ENCODE measurements at places on chromosomes 3 and 15.

DNA sequence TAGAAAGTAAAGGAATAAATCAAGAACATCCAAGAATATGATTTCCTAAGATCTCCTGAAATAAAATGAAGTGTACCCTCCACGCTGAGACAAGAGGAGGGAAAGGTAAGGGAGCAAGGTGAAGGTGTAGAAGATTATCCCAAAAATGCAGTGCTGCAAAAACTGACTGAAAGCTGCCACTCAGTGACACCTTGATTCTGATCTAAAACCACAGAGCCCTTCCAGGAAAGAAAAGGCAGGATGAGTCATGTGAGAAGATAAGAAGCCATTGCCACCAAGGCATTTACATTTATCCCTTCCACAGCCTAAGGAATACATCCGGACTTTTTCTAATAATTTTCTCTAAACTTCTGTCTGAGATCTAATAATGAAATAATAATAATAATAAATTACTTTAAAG lies 49.9 kb downstream of the IGSF11 start:
- no peak overlapping the region for H3K4me3 ChIP-seq
- H3K27ac ChIP-seq, result no peak overlapping the region
- no peaks in the 10 kb centered on the region for H3K36me3 ChIP-seq

DNA sequence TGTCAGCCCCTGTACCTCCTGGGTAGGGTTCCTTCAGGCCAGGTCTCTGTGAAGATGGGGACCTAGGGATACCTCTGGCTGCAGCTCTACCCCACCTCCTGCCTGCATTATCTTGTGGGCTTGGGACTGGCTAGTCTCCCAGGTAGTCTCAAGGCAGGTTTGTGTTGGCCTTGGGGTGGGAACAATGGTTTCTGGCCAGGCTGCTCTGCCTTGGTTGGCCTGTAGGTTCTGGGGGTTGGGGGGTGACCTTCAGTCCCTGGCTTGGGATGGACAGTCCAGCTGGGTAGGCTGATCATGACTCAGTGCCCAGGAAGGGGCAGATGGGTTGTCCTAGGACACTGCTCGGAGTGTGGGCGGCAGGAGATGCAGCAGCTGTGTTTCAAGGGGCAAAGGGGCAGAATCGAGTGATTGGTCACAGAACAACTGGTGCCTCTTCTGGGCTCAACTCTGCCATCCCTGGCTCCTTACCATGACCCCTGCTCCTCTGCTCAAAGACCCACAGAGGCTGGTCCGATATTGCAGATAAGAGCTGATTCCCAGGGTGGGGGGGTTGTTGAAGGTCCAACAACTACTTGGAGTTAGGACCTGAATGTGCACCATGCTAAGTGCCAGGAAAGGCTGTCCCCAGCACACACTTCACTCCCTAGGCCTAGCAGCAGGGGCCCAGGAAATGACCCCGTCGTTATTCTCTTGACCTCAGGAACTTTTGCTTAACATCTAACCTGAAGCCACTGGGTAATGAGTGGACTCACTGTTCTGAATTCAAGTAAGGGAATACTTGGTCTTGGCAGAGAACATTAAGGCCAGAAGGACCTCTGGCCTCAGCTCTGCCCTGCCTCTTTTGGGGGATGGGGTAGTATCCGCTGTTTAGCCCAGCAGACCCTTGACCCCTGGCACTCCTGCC lies 18.1 kb upstream of the BSN start:
- H3K36me3 ChIP-seq, result peaks cover 17% of the 10 kb centered on the region
- peaks cover 5% of the 10 kb centered on the region for H3K4me1 ChIP-seq
- DNase-seq, result no peak
- no peak overlapping the region for H3K4me3 ChIP-seq
- no peak overlapping the region for H3K27ac ChIP-seq

DNA sequence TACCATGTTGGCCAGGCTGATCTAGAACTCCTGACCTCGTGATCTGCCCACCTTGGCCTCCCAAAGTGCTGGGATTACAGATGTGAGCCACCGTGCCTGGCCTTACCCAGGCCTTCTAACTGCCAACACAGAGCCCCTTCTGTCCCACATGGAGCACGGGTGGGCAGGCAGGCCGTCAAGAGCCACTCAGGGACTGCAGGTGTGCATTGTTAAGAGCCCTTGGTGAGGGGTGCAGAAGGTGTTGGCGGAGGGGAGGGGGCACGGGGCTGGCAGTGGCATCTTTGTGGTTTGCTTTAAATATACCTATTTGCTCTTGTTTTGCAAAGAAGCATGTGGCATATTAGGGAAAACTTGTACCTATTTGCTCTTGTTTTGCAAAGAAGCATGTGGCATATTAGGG lies 37.3 kb downstream of the SMAD6 start:
- H3K36me3 ChIP-seq, result no peaks in the 10 kb centered on the region
- H3K27me3 ChIP-seq, result no peaks in the 10 kb centered on the region
- H3K4me1 ChIP-seq, result no peaks in the 10 kb centered on the region
- no peak for DNase-seq
- H3K4me3 ChIP-seq, result no peak overlapping the region

- H3K4me1 ChIP-seq, result no peaks in the 10 kb centered on the region
- H3K27ac ChIP-seq, result no peak overlapping the region
- no peak for DNase-seq
- no peaks in the 10 kb centered on the region for H3K36me3 ChIP-seq
- no peak overlapping the region for H3K4me3 ChIP-seq
Observed at GRCh38 chr3:53795176-53795575, 51.0 kb downstream of the CHDH start.

GRCh38 chr3:71559578-71560162 lies 23.9 kb downstream of the FOXP1 start:
- H3K36me3 ChIP-seq, result no peaks in the 10 kb centered on the region
- no peak for DNase-seq
- no peak overlapping the region for H3K4me3 ChIP-seq
- no peaks in the 10 kb centered on the region for H3K27me3 ChIP-seq

DNA sequence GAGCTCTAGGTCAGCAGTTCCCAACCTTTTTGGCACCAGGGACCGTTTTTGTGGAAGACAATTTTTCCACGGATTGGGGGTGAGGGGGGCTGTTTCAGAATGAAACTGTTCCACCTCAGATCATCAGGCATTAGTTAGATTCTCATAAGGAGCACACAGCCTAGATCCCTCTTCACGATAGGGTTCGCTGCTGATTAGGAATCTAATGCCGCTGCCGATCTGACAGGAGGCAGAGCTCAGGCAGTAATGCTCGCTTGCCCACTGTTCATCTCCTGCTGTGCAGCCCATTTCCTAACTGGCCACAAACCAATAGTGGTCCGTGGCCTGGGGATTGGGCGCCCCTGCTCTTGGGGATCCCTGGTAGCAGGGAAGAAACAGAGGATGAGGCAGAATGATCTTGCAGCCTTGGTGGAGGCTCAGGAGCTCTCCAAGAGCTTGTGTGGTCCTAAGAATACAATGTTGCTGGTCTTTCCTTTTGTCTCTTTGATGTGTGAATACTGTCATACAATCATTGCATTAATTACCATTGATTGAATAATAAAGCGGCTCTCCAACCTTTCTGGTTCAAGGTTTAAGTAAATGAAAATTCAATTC lies 183.2 kb downstream of the FNDC3B start:
- H3K4me3 ChIP-seq, result no peak overlapping the region
- DNase-seq, result no peak
- H3K4me1 ChIP-seq, result peaks cover 26% of the 10 kb centered on the region
- no peak overlapping the region for H3K27ac ChIP-seq

DNA sequence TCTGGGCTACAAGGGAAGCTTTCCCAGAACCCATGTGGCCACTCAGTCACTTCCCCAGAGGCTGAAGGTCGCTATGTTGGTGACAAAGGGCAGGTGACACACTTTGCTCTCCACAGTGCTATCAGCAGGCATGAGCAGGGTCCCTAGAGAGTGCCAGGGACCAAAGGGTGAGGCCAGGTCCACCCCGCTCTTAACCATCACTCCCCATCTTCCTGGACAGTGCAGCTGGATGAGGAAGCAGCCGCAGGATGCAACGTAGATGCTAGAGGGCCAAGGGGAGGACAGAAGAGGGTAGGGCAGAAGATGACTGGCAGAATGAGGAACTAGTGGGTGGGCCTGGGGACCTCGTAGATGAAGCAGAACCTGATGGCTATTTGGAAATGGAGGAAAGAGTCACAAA lies 13.6 kb upstream of the LTF start:
- H3K36me3 ChIP-seq, result no peaks in the 10 kb centered on the region
- DNase-seq, result no peak

- DNase-seq, result no peak
- no peaks in the 10 kb centered on the region for H3K4me1 ChIP-seq
- no peak overlapping the region for H3K27ac ChIP-seq
- no peak overlapping the region for H3K4me3 ChIP-seq
Observed at GRCh38 chr3:11592445-11593298, 51.0 kb downstream of the VGLL4 start.

- no peaks in the 10 kb centered on the region for H3K4me1 ChIP-seq
- H3K27ac ChIP-seq, result no peak overlapping the region
- H3K4me3 ChIP-seq, result no peak overlapping the region
- peaks cover 2% of the 10 kb centered on the region for H3K27me3 ChIP-seq
- no peak for DNase-seq
Observed at GRCh38 chr15:39690881-39691634, 91.6 kb downstream of the FSIP1 start.

DNA sequence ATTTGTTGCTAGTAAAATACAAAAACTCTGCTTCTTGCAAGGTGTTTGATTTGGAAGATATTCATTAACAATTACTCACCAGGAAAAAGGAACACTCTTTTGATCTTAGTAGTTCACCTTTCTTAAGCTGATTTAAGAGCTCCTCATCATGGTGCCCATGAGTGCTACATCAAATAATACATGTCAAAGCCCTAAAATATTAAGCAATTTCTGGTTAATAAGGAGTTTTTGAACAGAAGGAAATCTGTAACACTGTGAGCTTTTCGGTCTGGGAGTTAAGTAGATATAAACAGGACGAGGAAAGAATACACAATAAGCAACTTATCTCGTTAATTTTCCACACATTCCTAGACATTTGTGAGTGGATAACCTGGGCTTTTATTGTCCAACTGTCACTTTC lies 83.9 kb upstream of the DCBLD2 start:
- DNase-seq, result no peak
- no peak overlapping the region for H3K4me3 ChIP-seq
- no peaks in the 10 kb centered on the region for H3K27me3 ChIP-seq
- no peaks in the 10 kb centered on the region for H3K4me1 ChIP-seq

DNA sequence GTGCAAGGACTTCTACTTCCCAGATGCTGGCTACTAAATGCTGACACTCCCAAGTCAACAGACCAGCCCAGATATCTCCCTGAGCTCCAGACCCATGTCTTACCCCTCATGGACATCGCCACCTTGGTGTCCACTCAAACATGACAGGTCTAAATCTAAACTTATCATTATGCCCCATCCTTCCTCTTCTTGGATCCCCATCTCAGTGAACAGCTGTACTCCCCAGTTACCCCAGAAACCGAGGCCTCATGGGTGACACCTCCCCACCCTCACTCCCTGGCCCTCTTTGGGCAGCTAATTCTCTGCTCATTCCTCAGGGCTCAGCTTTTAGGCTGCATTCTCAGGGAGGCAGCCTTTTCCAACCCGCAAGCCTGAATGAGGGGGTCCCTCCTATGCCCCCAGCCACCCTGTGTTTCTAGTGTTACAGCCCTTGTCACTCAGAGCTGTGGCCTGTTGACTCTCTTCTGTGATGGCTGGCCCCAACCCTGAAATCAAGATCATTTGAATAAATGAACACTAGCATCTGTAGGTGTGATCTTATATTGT lies 5.4 kb downstream of the EHD4 start:
- peaks cover 35% of the 10 kb centered on the region for H3K4me1 ChIP-seq
- H3K27ac ChIP-seq, result peak overlapping the region; percentile 100
- peaks cover 14% of the 10 kb centered on the region for H3K36me3 ChIP-seq
- no peak for DNase-seq
- no peaks in the 10 kb centered on the region for H3K27me3 ChIP-seq

- H3K4me3 ChIP-seq, result no peak overlapping the region
- H3K27ac ChIP-seq, result no peak overlapping the region
- H3K36me3 ChIP-seq, result no peaks in the 10 kb centered on the region
- DNase-seq, result no peak
- H3K4me1 ChIP-seq, result no peaks in the 10 kb centered on the region
- H3K27me3 ChIP-seq, result no peaks in the 10 kb centered on the region
Observed at GRCh38 chr3:174266476-174266875, 592.7 kb upstream of the NAALADL2 start.

DNA sequence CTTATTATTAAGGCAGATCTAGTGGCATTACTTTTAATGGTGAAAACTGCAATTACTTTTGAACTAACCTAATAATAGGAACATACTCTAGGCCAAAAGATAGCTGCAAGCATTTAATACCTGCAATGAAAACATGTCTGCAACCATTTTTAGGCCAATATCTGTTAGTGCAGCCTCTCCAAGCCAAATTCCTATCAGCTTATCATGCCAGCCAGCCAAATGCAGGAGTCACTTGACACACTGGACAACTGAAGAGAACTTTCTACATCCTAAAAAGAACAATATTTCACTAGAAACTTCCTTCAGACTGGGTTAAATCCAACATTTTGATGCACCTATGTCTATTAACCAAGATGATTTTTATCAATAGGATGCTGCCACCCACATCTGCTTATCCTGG lies 33.8 kb downstream of the CCDC54 start:
- H3K27ac ChIP-seq, result no peak overlapping the region
- no peak for DNase-seq
- no peaks in the 10 kb centered on the region for H3K4me1 ChIP-seq
- H3K4me3 ChIP-seq, result no peak overlapping the region
- H3K27me3 ChIP-seq, result 0 out of 2 replicates have a peak, but pooled peaks cover 1% of the 10 kb centered on the region

GRCh38 chr3:170083343-170083742 lies 45.5 kb downstream of the GPR160 start:
- H3K27ac ChIP-seq, result no peak overlapping the region
- H3K36me3 ChIP-seq, result 0 out of 2 replicates have a peak, but pooled peaks cover 12% of the 10 kb centered on the region
- DNase-seq, result no peak
- H3K4me1 ChIP-seq, result no peaks in the 10 kb centered on the region

DNA sequence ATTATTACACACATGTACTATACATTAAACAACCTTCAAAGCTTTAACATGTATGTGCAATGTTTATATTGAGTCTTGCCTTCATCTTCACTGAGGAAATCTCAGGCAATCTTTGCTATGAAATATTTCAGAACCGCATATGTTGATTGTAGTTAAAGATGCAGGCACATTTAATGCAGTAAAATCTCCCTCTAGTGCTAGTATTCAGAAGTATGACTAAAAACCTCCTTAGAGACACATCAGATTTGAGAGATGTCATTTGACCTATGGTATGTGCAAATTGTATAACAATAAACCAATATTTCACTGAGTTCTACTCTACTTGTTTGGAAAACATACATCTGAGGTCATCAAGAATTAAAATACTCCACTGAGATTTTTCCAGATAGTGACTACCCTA lies 123.8 kb upstream of the C15orf61 start:
- H3K36me3 ChIP-seq, result no peaks in the 10 kb centered on the region
- H3K27me3 ChIP-seq, result no peaks in the 10 kb centered on the region
- no peak for DNase-seq
- H3K4me1 ChIP-seq, result no peaks in the 10 kb centered on the region
- no peak overlapping the region for H3K27ac ChIP-seq
